ENCODE measurements at places on chromosomes 1 and 21.

GRCh38 chr1:15507278-15507677 lies 16.7 kb downstream of the CASP9 start:
- no peak for DNase-seq

- no peak for DNase-seq
Measured at GRCh38 chr21:36567216-36567885, 87.4 kb upstream of the CLDN14 start.

- DNase-seq: peak; percentile 61
Measured at GRCh38 chr1:157431751-157432150, 120.6 kb downstream of the FCRL5 start.

- no peak for DNase-seq
Measured at GRCh38 chr1:54743416-54744226, 20.7 kb downstream of the PARS2 start.

DNA sequence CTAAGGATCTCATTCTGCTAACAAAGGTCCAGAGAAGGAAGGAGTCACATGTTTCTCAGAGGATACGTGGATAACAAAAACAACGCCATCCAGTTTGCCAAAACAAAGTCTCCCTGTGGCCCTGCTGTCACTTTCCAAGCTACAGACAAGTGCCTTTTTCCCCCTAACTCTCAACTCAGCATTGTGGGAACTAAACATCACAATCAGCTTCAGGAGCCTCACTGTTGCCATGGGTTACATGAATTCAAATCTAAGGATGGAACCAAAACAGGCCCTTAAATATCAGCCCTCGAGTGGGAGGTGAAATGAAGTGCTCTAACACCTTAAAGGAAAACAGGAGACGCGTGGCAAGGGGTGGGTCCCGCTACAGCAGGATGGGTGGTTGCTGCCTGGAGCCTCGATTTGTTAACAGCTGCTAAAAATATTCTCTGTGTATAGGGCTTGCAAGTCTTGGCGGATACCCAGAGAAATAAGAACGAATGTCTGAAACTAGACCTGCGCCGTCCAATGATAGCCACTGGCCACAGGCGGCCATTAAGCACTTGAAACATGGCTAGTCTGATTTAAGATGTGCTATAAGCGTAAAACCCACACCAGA lies 66.4 kb upstream of the SOD1 start:
- DNase-seq: no peak

All from dermis microvascular lymphatic vessel endothelial cell (primary cell).